ENCODE measurements at places on chromosomes 3 and 15. TPM values are rescaled to one million over a fixed set of nuclear protein-coding genes. Genes with fewer than 3 reads are reported as not detected.

The RBP2 gene
- total RNA-seq = not detected

The EPHB3 gene
- total RNA-seq = 1.6 TPM

The CP gene
- total RNA-seq = 2.2 TPM

The GCHFR gene
- 5.6 TPM for total RNA-seq

The AZI2 gene
- total RNA-seq = 41.4 TPM

The C3orf22 gene
- not detected for total RNA-seq

The FANCD2OS gene
- total RNA-seq = not detected

The C3orf85 gene
- not detected for total RNA-seq

The POLQ gene
- 0.79 TPM for total RNA-seq

The TMEM40 gene
- total RNA-seq = 2.8 TPM

The PP2D1 gene
- not detected for total RNA-seq

The PPCDC gene
- total RNA-seq = 5.1 TPM

The AHSG gene
- total RNA-seq = not detected

The SETD5 gene
- total RNA-seq = 60.2 TPM

The SKOR1 gene
- 0.07 TPM for total RNA-seq

The PCOLCE2 gene
- total RNA-seq = 58.2 TPM

The HEG1 gene
- 102 TPM for total RNA-seq

The CFAP100 gene
- total RNA-seq = not detected

The KLHL18 gene
- total RNA-seq = 55.0 TPM

The KNG1 gene
- total RNA-seq = 0.37 TPM

The ZIC1 gene
- not detected for total RNA-seq

The KCNAB1 gene
- total RNA-seq = 2.4 TPM

The SEMA7A gene
- total RNA-seq = 1.3 TPM

The CALML4 gene
- total RNA-seq = 0.99 TPM

The SLC28A1 gene
- total RNA-seq = 0.50 TPM

The KBTBD12 gene
- total RNA-seq = 27.5 TPM

The CILP gene
- 7.8 TPM for total RNA-seq

The FHIT gene
- total RNA-seq = 18.2 TPM

The TMEM212 gene
- not detected for total RNA-seq

The PARL gene
- 58.0 TPM for total RNA-seq
